IMR-90 (cell line): ENCODE measurements at places on chromosomes 1 and 21. TPM values are rescaled to one million over a fixed set of nuclear protein-coding genes. Genes with fewer than 3 reads are reported as not detected.

The ADGRL4 gene
- total RNA-seq, result 3.2 and 8.6 TPM in 2 replicates

The KIF2C gene
- 40.5 and 45.0 TPM in 2 replicates for total RNA-seq

The PTBP2 gene
- 37.8 and 38.6 TPM in 2 replicates for total RNA-seq

The RCOR3 gene
- total RNA-seq, result 8.1 and 11.9 TPM in 2 replicates

The TRIM17 gene
- not detected in 2 replicates for total RNA-seq

The OR2L8 gene
- not detected in 2 replicates for total RNA-seq

The FASLG gene
- 0.18 and 0.28 TPM in 2 replicates for total RNA-seq

The C1orf35 gene
- 4.3 and 4.7 TPM in 2 replicates for total RNA-seq

The RPTN gene
- total RNA-seq, result not detected in 2 replicates

The HCN3 gene
- total RNA-seq, result 0.36 and 0.83 TPM in 2 replicates

The AIRE gene
- not detected in 2 replicates for total RNA-seq

The GJA4 gene
- total RNA-seq, result not detected in 2 replicates

The LELP1 gene
- not detected in 2 replicates for total RNA-seq

The PDPN gene
- total RNA-seq, result not detected in 2 replicates

The GNAT2 gene
- total RNA-seq, result 0.28 and 0.36 TPM in 2 replicates

The CD58 gene
- total RNA-seq, result 5.4 and 6.4 TPM in 2 replicates

The ILDR2 gene
- total RNA-seq, result under 0.01 TPM in 2 replicates

The COL24A1 gene
- total RNA-seq, result 1.4 and 2.5 TPM in 2 replicates

The ODF2L gene
- total RNA-seq, result 10.4 and 20.0 TPM in 2 replicates

The GJB5 gene
- not detected in 2 replicates for total RNA-seq

The MIXL1 gene
- total RNA-seq, result not detected in 2 replicates

The EFNA3 gene
- total RNA-seq, result 0.56 and 0.72 TPM in 2 replicates

The ZYG11A gene
- 1.9 and 2.0 TPM in 2 replicates for total RNA-seq

The LCE1A gene
- not detected in 2 replicates for total RNA-seq

The ACKR1 gene
- total RNA-seq, result not detected in 2 replicates

The NID1 gene
- total RNA-seq, result 21.9 and 23.9 TPM in 2 replicates

The AIM2 gene
- not detected in 2 replicates for total RNA-seq

The CCDC17 gene
- total RNA-seq, result 0.18 and 0.56 TPM in 2 replicates

The KRTAP13-2 gene
- not detected in 2 replicates for total RNA-seq

The ABCA4 gene
- total RNA-seq, result under 0.01 TPM in 2 replicates

The SPRR2E gene
- not detected in 2 replicates for total RNA-seq

The AK4 gene
- total RNA-seq, result 23.1 and 30.3 TPM in 2 replicates

The SPRR2D gene
- not detected in 2 replicates for total RNA-seq

The B3GALT2 gene
- total RNA-seq, result 4.5 and 5.8 TPM in 2 replicates

The RHD gene
- 0.28 TPM in 1 of 2 replicates, not detected in the other for total RNA-seq

The SLC6A9 gene
- 1.9 and 2.0 TPM in 2 replicates for total RNA-seq
